Left lung (tissue), 14 donors: ENCODE measurements at places on chromosomes 13 and 19. TPM values are rescaled to one million over a fixed set of nuclear protein-coding genes. Genes with fewer than 3 reads are reported as not detected.

GRCh38 chr13:45833663-45834375, 17.7 kb downstream of the SIAH3 start:
- DNase-seq: no peak

- DNase-seq: no peak
Observed at GRCh38 chr13:27171244-27171826, at the start of gene USP12. Gene USP12, minus strand, starts transcription at chr13:27171811. Its CDS starts 172 bp downstream, at chr13:27171639.

DNA sequence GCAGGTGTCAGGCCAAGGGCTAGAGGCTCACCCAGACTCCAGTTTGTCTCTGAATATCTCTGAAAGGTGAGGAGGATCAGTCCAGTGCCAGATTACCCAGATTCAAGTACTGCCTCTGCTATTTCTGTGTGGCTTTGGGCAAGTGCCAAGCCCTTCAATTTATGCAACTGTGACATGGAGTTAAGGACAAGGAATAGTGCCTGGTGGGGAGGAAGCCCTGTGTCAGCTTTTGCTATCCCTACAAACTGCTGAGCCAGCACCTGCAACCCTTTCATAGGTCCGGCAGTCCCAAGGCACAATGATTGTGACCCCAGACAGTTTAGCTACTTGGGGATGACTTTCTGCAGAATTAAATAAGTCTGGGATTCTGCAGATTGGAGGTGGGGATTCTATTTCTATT, 123.0 kb downstream of the KL start:
- DNase-seq: no peak

DNA sequence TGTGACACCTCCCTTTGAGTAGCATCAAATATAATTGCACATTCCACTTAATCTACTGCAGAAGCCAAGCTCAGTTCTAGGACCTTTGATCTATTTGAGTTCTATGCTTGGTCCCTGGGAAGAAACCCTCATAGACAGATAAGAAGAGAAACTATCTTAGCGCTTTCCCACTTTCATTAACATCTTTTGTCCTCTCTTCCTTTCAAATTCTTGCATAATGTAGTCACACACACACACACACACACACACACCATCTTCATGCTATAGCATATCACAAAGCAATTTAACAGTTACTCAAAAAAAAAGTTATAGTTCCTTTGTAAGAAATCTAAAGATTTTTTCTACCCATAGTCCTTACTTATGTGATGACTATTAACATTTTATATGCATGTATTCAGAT, 735.9 kb upstream of the PCDH9 start:
- DNase-seq: no peak

DNA sequence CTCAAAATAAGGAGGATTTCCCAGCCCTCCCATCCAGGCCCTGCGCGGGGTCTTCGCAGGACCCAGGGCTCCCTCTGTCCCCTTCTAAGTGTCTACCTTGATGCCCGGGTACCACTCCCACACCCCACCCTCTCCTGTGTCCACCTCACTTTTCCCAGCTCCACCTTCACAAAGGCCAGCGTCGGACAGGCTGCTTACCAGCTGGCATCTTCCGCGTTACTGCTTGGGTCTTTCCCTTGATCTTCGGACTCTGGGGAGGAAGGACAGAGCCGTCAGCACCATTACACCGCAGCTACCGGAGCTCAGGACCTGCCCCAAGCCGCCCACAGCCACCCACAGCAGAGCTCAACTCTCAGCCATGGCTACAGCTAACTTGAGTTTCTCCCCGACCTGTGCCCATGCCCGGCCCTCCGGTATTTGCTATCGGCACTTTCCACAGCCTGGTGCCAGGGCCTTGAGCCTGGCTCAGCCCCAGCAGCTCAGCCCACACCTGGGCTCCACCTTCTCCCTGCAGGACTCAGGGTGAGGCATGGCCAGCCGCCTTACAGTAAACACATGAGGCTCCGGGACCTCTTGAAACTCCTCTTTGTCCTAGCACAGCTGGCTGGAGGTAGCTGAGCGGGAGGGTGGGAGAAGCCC, 3.8 kb downstream of the C13orf46 start:
- peak; percentile 87 for DNase-seq

GRCh38 chr19:28485292-28485691, 727.7 kb downstream of the UQCRFS1 start:
- DNase-seq: no peak

- DNase-seq: no peak
Observed at GRCh38 chr13:38398711-38399493, 49.3 kb downstream of the UFM1 start.

Gene APOC1
- 248 TPM for total RNA-seq

DNA sequence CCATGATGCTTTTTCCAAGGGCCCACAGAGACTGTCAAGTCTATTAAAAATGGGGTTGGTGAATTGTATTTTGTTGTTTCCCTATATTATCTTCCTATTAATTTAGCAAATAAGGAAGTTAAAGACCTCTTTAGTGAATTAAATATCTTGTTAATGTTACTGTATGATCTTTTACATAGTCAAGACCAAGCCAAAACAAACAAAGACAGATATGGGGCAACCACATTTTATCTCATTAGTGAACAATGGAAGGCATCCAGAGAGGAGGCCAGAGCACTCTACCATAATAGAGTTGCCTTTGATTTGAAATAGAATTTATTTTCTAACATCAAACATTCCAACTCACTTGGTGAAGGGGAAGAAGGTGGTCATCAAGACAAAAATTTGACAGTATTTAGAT, 169.4 kb downstream of the B3GLCT start:
- no peak for DNase-seq

- DNase-seq: no peak
Observed at GRCh38 chr13:98613591-98613990, 36.7 kb upstream of the STK24 start.

DNA sequence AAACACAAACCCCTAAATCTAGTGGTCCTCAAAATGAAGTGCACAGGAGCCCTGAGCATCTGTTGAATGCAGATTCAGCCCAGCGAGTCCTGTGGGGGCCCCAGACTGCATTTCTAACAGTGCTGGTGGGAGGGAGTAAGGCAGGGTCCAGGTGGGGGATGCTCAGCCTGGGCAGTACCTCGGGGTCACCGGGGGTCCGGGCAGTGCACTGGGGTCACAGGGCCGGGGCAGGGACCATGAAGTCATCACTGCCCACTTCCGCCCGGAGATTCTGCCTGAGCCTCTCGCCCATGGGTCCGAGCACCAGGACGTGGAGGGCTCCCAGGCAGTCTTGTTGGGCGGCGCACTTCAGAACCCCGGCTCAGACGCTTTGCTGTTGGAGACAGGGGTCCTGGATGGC, 838 bp upstream of the ATP4B start:
- no peak for DNase-seq

- DNase-seq: no peak
Observed at GRCh38 chr13:90717451-90717936, 630.0 kb upstream of the MIR17HG start.

Gene ZNF667
- 2.7 TPM for total RNA-seq

GRCh38 chr19:1273263-1274041, 1.9 kb upstream of the FAM174C start:
- no peak for DNase-seq

Gene CELF5
- 0.38 TPM for total RNA-seq

GRCh38 chr13:113207890-113208420, 514 bp downstream of the PCID2 start:
- DNase-seq: peak; percentile 88

GRCh38 chr13:113551081-113552000, 33.2 kb upstream of the TFDP1 start:
- DNase-seq: no peak

- no peak for DNase-seq
Observed at GRCh38 chr19:57907394-57907793, 9.0 kb downstream of the ZNF417 start.

Gene TNFSF11
- not detected for total RNA-seq

DNA sequence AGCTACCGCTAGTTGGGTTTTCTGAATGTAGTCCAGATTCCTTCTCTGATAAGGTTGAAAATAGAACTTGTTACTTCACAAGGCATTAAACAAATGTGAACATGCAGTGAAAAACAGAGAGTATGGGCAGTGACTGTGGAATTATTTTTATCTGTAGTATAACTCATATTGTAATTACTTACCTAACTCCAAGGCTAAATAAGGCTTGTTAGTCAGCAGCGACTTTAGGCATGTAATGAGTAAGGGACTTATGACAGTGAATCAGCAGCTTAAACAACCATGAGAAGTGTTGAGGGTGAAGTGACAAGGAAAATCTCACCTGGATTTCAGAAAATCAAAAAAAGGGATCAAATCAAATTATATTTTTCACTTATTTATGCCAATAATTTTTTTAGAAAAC, 1719.5 kb upstream of the MIR17HG start:
- no peak for DNase-seq

DNA sequence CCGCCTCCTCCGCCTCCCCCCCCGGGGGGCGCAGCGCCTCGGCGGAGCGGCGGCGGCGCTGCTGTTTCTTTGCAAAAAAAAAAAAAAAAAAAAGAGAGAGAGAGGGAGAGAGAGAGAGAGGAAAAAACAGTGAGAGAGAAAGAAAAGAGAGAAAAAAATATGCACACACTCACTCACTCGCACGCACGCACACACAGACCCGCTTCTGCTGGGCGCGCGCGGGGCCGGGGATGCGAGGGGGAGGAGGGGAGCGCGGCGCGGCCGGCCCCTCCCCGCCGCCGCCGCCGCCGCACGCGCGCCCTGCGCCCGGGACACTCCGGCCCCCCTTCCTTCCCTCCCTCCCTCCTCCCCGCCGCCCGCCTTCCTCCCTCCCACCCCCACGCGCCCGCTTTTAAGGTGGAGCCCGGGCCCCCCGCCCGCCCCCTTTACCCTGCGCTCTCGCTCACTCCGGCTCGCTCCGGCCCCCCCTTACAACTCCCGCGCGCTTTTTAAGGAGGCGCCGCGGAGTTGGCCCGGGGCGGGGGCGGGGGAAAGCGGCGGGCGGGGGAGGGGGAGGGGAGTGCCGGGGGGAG, at the start of gene SAMD1:
Gene SAMD1, minus strand, starts transcription at position 243 of the 572 bp plus-strand sequence.
- DNase-seq: peak; percentile 92

- DNase-seq: no peak
Observed at GRCh38 chr13:23060959-23061358, 119.8 kb upstream of the SGCG start.

- DNase-seq: no peak
Observed at GRCh38 chr19:17309965-17310461, 650 bp downstream of the DDA1 start.

GRCh38 chr19:47421844-47422395, 2.6 kb upstream of the MEIS3 start:
- no peak for DNase-seq

GRCh38 chr19:30144802-30145201, 202.8 kb downstream of the URI1 start:
- DNase-seq: no peak

- no peak for DNase-seq
Observed at GRCh38 chr13:38879278-38879677, 111.4 kb downstream of the STOML3 start.

- DNase-seq: peak; percentile 19
Observed at GRCh38 chr13:100646030-100646673, 28.4 kb downstream of the TMTC4 start.

- DNase-seq: peak; percentile 99
Observed at GRCh38 chr19:1269065-1269477, at the start of gene CIRBP. Gene CIRBP, plus strand, starts transcription at chr19:1269332. Its CDS starts 1,602 bp downstream, at chr19:1270934.

- DNase-seq: no peak
Observed at GRCh38 chr19:50178320-50178719, 15.2 kb upstream of the IZUMO2 start.

DNA sequence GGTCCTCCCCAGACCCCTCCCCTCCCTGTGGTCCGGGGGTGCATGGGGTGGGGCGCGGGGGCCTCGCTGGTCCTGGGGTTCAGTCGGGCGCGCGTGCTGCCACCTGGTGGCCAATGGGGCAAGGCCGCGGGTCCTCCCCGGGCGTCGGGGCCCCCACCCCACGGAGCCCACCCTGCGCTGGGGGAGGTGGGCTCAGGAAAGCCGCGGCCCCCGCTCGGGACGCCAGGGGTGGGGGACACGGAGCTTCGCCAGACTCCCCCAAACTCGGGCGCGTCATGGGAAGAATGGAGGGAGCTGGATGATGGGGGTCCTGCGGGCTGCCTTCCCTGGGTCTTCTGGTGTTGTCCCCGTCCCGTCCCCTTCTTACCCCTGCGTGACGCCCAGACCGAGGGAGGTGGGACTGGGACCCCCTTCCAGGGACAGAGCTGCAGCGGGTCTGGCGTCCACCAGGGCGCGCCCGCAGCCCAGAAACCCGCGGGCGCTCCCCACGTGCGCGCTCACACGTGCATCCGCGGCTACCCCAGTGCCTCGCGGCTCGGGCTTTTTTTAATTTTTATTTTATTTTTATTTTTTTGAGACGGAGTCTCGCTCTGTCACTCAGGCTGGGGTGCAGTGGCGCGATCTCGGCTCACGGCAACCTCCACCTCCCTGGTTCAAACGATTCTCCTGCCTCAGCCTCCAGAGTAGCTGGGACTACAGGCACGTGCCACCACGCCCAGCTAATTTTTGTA, 19.8 kb upstream of the TCF3 start:
- DNase-seq: peak; percentile 90

DNA sequence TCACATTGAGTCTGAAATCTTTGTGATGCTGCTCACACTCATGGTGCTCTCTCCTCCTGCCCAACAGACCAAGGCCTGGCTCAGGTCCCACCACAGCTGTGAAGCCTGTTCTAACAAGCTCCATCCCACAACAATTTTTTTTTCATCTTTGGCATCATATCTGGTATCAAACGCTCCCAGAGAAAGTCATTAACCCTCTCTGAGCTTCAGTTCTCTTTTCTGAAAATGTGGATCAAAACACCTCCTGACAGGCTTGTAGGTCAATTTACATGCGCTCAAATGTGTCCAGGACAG, 224.4 kb downstream of the LACC1 start:
- DNase-seq: no peak

Gene KLK14
- total RNA-seq: 0.26 TPM

Gene RPL18
- total RNA-seq: 1,088 TPM

DNA sequence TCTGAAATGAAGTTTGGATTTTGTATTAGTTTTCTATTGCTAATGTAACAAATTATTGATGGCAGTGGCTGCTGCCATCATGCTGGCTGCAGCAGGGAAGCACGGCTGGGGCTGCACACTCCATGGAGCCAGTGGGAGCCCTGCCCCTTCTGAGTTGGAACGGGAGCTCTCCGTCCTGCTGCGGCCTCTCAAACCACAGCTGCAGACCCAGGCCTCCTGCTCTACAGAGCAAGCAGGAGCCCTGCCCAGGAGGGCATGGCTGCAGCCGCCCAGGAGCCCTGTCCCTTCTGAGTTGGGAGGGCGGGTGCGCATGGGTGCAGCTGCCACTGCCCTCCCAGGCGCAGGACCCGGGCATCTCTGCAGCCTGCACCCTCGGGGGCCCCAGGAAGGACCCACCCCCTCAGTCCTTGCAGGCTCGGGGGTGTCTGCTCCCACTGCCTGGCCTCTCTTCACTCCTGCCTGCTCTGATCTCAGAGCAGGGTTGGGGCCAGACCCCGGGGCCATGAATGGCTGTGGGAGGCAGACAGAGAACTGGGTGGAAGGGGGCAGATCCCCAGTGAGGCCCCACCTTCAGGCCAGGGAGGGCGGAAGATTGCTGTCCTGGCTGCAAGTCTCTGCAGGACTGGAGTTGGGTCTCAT, 21.0 kb upstream of the ESD start:
- no peak for DNase-seq

Gene ETV2
- 0.79 TPM for total RNA-seq

GRCh38 chr19:10587022-10587838, at the start of gene AP1M2:
Gene AP1M2, minus strand, starts transcription at chr19:10587312. Its CDS starts 81 bp downstream, at chr19:10587231.
- peak; percentile 40 for DNase-seq

GRCh38 chr19:33402421-33403220, 29.1 kb downstream of the CEBPG start:
- no peak for DNase-seq

Gene ZNF607
- total RNA-seq: 6.5 TPM

GRCh38 chr19:14006766-14007562, 844 bp upstream of the RFX1 start:
- DNase-seq: no peak

GRCh38 chr19:53157626-53158025, 1.2 kb downstream of the ZNF347 start:
- no peak for DNase-seq

- no peak for DNase-seq
Observed at GRCh38 chr13:114090476-114090875, 41.9 kb downstream of the RASA3 start.
